ENCODE measurements at places on chromosomes 4 and X.

GRCh38 chr4:179919587-179919986, 2323.6 kb upstream of the TENM3 start:
- no peak for DNase-seq

DNA sequence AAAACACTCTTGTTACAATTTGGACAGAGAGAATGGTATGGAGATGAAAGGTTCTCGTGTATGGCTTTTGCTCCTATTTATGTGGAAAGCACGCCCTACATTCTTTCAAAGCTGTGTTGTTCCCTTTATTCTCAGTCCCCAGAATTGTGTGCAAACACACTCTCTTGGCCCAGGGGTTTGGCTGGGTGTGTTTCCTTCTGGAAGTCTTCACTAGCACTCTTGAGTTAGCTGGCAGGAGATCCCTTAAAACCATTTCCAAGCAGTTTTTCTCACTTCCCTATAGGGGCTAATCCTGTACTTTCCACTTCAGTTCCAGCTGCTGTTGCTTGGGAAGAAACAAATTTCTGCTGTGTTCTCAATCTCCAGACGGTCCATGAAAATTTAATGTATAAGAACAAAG, 35.1 kb downstream of the FHL1 start:
- no peak for DNase-seq

GRCh38 chr4:145814246-145814645, 124.4 kb downstream of the ZNF827 start:
- DNase-seq, result no peak

DNA sequence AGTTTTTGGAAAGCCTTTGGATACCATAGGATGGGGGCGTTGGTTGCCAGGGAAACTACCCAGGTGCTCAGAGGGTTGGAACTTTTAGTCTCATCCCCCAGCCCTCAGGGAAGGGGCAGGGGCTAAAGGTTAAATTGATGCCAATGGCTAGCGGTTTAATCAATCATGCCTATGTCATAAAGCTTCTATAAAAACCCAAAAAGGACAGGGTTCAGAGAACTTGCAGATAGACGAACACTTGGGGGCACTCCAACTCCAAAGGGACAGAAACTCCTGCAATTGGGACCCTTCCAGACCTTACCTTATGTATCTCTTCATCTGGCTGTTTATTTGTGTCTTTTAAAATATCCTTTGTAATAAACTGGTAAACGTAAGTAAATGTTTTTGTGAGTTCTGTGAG, 30.0 kb upstream of the GPR173 start:
- DNase-seq, result no peak

DNA sequence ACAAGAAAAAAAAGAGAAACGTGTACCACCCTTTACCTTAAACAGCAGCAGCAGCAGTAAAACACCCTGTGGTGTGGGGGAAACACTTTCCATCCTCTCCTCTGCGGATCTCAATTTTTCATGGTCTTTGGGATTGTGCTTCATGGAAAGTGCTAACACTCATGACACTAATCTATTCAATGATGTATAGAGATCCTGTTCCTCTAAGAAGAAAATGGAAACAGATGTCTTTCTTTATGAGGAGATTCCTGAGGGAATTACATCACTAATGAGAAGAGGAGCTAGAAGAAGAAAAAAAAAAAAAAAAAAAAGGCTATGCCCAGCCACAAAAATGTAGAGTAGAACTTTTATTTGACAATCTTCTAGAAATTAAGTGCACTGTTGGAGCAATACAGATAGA, 62.9 kb upstream of the NDST3 start:
- DNase-seq, result no peak

DNA sequence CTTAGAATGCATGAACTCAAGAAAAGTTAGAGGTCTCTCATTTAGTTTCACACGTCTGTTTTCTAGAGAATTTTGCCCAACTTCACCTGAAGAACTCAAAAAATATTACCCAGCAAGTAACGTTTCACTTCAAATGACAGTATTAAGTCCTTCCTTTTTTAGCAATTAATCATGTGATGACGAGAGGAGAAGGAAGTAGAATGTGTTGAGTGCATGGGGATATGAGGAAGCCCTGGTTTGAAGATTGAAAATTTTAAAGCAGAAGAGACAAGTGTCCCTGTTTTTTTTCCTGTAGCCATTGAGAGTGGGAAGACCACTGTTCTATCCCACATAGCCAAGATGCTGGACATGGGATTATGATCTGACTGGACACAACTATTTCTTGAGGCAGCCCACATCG, 406.3 kb upstream of the CPEB2 start:
- no peak for DNase-seq

GRCh38 chr4:39023059-39023458, 9.2 kb downstream of the TMEM156 start:
- DNase-seq, result no peak

DNA sequence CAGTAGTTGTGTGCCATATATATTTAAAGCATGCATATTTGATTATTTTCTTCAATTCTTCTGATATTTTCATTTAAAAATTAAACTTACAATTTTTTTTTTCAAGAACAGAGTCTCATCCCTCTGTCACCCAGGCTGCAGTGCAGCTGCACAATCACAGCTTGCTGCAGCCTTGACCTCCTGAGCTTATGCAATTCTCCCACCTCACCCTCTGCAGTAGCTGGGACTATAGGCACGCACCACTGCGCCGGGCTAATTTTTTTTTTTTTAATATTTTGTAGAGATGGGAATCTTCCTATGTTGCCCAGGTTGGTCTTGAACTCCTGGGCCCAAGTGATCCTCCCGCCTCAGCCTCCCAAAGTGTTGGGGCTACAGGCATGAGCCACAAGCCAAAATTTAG, 5.8 kb upstream of the DCLK2 start:
- DNase-seq, result no peak

GRCh38 chr4:107760281-107760947, 40.4 kb upstream of the PAPSS1 start:
- no peak for DNase-seq

DNA sequence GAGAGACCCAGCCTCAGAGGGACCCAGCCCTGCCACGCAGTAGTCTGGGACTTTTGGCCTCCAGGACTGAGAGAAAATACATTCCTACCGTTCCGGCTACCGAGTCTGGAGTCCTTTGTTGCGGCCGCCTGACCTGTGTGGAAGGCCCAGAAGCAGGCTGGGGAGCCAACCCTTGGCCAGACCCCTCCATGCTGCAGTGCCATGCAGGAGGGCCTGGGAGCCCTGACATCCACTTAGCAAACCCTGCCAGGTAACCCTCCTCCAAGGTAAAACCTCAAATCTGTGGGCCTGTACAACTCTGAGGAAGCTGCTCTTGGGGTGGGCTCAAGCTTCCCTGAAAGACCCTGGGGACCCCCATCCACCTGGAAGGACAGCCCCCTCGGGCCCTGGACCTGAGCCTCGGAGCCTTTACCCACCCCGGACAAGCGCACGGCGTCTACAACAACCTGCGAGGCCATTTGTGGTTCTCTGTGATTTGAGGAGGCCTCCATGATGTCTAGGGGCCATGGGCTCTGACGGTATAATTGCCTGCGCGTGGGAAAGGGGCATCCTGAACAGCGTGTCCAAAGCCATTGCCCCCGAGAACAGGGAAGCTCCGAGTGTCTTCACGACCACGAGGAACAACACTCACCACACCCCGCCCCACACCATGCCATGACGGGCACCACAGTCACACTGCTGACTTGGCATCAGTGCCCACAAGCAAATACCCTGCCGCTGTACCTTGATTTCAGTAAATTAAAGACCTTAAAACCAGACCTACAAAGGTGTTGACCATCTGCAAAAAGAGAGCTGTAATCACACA, 58.7 kb downstream of the ZFYVE28 start:
- no peak for DNase-seq

- DNase-seq, result no peak
Observed at GRCh38 chr4:101419336-101420135, 72.2 kb upstream of the PPP3CA start.

DNA sequence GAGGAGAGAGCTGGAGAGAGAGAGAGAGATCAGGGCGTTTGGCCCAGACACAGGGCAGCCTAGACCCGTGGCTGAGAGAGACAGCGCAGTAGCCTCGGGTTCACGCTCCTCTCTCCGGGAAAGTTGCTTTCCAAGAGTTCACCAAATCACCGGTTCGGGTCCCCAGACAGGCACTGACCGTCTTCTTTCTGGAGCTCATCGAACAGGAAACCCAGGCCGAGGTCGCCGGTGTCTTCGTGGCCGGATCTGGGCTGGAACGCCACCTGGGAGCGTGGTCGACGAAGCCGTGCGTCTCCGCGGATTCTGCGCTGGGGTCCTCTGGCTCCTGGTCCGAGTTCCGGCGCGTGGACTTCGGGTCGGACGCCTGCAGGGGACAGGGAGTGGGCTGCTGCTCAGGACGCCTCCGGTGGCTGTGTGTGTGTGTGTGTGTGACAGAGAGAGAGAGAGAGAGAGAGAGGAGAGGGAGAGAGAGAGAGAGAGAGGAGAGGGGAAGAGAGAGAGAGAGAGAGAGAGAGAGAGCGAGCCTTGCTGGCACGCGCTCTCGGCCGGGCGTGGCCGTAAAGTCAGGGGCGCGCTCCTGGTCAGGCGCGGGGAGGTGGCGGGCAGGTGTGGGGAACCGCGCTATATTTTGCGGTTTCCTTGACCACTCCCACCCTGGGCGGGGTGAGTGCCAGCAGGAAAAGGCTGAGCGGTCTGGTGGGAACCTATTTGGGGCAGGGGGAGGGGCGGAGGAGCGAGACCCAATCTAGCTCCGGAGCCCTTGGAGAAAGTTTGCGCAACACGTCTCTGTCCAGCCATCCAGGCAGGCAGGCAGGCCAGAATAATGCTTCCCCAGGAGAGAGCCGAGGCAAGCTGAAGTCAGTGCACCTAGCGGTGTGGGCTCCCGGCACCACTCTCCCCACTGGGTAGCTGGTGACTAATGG, 62.1 kb downstream of the RHOXF2B start:
- no peak for DNase-seq

DNA sequence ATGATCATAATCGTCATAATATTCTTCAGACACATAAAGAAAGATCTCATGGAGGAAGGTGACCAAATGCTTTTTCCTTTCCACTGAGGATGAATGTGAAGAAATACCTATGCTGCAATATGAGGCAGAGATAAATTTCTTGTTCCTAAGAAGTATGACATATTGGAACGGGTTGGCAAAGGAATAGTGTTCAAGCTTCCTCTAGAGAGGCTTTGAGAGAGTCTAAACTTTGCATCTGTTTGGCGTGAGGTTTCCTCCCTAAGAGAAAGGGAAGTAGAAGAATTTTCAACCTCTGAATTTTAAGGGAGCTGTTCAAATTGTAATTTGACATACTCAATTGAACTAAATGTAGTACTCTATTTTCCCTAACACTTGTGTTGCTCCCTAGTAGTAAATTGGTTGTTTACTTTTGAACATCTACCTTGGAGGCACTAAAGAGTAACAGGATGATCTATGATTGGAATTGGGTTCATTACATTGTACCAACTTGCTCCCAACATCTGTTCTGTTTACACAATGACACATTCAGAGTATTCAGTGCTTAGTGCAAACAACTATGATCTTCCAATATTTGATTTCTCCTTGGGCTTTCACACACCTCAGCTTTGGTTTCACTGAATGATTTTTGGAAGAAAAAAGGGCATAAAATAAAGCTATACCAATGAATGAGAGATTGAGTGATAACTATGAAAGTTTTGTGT, 122.0 kb downstream of the CORIN start:
- no peak for DNase-seq

DNA sequence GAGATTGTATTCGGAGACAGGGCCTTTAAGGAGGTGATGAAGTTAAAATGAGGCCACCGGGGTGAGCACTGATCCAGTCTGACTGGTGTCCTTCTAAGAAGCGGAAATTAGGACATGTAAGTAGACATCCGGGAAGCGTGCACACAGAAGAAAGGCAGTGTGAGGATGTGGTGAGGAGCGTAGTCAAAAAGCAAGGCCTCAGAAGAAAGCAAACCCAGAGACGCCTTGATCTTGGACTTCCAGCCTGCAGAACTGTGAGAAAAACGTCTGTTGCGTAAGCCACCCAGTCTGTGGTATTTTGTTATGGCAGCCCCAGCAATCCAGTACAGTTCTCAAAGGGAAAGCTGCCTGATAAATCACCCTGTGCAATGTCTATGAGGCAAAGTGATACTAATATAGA, 153.5 kb downstream of the KCNIP4 start:
- no peak for DNase-seq

DNA sequence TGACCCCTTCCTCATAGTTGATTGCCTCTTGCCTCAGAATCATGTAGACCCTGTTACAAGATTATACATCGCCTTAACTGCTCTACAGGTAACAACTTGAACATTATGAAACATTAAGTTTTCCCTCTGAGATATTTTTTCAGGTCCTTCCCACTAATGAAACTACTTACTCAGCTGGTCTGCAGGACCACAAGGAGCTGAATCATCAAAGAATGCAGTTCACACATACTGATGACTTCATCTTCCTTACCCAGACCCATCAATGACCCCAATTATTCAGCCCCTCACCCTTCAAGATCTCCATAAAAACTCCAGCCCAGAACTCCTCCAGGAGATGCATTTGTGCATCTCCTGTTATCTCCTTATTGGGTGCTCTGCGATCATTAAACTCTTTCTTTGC, 720.9 kb downstream of the RAPGEF2 start:
- no peak for DNase-seq

GRCh38 chrX:11010476-11010875, 100.7 kb upstream of the HCCS start:
- no peak for DNase-seq

- no peak for DNase-seq
Observed at GRCh38 chr4:135185256-135185655, 983.7 kb upstream of the PABPC4L start.

DNA sequence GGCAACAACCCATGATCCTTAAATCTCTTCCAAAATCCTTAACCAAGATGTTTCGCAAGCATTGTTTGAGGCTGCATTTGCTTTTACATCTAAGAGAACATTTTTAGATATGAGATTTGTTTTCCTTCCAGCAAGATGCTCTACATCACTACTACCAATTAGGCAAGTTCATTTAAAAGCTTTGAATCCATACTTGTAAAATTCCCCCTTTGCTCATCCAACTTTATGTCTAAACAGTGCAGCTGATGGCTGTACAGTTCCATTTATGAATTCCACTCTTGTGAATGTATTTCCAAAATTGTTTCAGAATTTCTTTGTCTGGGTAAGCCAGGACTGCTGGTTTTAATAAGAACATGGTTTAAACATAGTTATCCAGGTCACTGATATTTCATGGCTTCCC, 31.5 kb downstream of the RAI2 start:
- no peak for DNase-seq

- DNase-seq, result no peak
Observed at GRCh38 chr4:67776746-67777145, 22.6 kb upstream of the GNRHR start.

DNA sequence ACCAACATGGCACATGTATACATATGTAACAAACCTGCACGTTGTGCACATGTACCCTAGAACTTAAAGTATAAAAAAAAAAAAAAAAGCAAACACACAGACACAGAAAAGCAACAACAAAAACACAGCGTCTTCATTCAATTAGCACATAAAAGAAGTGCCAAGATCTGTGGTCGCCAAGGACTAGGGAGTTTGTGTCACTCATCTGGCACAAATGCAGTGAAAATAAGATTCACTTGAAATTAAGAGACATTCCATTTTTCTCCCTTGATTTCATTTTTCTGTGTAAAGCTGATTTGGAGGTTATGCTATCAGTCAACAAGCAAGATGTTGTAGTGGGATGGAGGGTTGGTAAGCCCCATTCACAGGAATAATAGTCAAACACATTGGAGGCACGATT, 115.3 kb downstream of the FAT4 start:
- no peak for DNase-seq

GRCh38 chrX:153646620-153647373, at the start of gene DUSP9:
Gene DUSP9 (plus strand): TSS chrX:153647203. CDS start chrX:153647954, 751 bp downstream.
- no peak for DNase-seq

GRCh38 chrX:4935846-4936245, 1222.4 kb upstream of the PRKX start:
- DNase-seq, result no peak

Measured in stimulated activated CD4-positive, alpha-beta T cell treated with anti-CD3 and anti-CD28 coated beads, Interleukin-4, amount 100 ng/mL, for 4 hours (primary cell).